ENCODE measurements at places on chromosomes 2 and 18.
A peak's percentile ranks its signal among the peaks of the same experiment; 100 is the strongest.

GRCh38 chr2:64748147-64748546 is 94.4 kb upstream of the SERTAD2 start:
- no peak for DNase-seq

DNA sequence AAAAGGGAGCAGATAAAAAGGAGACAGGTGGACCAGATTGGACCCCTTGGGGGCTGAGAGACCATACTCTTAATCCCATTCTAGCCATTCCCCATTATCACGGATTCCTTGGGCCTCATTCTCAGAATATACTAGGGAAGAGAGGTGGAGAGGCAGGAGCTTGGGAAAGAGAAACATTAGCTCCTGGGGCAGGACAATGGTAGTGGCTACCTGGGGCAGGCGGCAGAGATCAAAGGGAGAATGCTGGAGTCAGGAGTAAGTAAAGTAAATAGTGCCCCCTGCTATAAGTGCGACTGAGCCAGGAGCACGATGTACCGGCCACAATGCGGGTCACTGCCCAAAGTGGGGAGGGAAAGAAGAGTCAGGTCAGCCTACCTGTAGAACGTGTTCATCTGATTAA is 20.4 kb upstream of the IHH start:
- no peak for DNase-seq

DNA sequence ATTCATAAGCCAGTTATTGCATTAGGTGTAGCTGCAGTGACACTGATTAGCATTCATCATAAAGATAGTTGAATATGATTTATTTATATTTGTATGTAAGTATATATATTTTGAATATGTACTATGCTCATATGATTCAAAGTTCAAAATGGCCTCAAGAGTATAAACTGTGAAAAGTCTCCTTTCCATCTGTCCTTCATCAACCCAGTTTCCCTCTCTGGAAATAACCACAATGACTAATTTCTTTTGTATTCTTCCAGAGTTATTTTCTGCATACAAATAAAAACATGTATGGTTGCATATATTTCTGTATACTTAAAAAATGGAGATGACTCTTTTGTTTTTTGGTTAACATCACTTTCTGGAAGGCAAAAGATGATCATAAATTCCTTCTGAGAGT is 95.2 kb downstream of the CAMKMT start:
- no peak for DNase-seq

- no peak for DNase-seq
Measured at GRCh38 chr18:49162226-49162864, 211.6 kb upstream of the SMAD7 start.

GRCh38 chr2:216789081-216789480 is 70.8 kb downstream of the TNP1 start:
- no peak for DNase-seq

DNA sequence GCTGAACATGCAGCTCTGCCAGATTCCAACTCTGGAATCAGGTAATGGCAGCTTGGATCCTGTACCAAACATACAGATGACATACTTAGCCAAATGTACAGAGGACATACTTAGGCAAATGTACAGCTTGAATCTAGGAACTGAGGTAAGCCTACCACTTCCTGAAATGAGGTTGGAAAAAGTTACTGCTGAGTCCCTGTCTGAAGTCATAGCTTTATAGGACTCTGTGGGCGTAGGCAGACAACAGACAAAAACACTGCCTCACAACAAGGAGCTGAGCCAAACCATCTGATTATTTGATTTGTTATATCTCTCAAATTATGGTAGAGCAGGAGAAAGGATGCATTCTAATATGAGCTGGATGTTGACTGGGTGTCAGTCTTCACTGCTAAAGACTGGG is 290.2 kb upstream of the TCF4 start:
- DNase-seq: no peak

GRCh38 chr2:19028587-19029375 is 329.6 kb downstream of the OSR1 start:
- no peak for DNase-seq

DNA sequence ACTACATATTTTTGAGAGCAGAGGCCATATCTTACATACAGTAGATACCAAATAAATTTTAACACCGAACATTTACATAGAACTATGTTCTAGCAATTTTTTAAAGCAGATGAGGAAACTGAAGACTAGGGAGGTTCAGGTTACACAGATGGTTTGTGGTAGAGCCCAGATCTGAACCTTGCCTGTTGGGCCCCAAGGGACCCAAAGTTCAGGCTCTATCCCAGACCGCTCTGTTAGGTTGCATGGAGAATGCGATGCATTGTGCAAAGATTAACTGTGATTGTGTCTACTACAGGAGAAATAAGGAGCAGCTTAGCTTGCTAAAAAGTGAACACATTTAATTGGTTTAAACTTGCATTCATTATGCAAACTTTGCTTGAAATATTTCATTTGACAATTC is 16.4 kb upstream of the DSC3 start:
- DNase-seq: no peak

GRCh38 chr2:41242001-41242331 is 790.1 kb upstream of the SLC8A1 start:
- DNase-seq: no peak

DNA sequence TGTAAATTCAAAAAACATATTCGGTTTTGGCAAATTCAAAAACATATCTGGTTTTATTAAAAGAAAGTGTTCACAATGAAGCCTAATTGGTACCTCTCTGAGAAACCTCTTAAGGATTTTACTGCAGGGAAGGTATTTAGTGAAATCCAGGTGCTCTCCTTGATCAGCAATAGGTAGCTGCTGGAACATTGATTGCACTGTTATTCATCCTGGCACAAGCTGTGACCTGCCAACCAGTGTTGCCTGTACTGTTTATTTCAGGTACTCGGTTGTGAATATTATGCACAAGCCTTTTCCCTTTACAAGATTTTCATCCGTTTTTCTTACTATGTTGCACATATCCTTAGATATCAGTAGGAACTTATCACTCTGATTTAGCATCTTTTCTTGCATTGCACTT is 155.8 kb upstream of the ZEB2 start:
- DNase-seq: no peak

DNA sequence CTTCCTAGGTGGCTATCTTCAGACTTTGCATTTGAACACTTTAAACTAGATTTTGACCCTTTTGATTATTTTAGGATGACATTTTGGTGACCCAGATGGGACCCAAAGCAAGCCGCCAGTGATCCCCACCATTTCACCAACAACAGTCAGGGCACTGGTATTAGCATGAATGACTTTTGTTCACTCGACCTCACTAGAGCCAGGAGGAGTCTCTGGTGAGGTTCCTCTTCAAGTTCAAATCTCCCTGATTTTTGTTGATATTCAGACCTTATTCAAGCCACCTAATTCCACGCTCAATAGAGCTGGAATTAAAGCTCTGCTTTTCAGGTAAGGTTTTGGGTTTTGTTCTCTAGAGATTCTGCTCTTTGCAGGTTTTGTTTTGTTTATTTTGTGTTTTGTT is 202.3 kb downstream of the MREG start:
- DNase-seq: no peak

DNA sequence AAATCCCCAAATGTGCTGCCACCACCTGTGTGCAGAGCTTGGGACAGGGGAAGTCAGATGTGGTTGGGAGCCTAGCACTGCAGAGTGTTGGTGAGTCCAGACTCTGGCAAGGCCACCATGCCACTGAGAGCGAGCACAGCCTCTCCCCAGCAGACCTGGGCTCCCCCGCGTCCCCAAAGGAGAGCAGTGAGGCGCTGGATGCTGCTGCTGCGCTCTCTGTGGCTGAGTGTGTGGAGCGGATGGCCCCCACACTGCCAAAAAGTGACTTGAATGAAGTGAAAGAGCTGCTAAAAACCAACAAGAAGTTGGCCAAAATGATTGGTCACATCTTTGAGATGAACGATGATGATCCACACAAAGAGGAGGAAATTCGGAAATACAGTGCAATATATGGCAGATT is 10.7 kb downstream of the NAB1 start:
- DNase-seq: no peak

DNA sequence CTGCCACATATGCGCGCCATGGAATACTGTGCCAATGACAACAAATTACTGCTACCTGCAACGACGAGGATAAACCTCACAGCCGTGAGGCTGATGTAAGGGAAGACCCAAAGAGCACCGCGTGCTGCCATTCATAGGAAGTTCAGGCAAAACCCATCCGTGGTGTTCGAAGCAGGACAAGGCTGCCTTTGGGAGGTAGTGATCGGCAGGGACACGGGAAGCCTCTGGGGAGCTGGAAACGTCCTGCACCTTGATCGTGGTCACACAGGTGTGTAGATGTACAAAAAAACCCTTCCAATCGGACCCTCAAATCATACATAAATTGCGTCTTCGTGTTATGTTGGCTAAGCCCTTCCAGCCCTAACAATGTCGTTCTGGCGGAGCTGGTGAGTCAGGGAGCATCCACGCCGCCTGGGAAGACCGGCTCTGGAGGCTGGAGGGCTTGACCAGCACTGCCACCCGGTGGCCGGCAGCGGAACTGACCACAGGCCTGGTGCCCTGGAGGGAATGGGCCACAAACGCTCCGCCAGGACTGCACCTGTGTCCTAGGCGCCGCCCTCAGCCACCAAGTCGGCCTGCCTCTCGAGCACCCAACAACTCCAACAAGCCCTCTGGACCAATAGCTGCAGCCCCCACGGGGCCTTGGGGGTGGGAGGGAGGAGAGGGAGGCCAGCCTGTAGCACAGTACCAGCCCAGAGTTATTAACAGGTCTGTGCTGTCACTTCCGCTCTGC is 4.1 kb upstream of the NEURL3 start:
- peak; percentile 46 for DNase-seq

Measured in activated CD4-positive, alpha-beta T cell treated with anti-CD3 and anti-CD28 coated beads, Interleukin-2, amount 50 U/mL, for 1 hour (primary cell).